Liver (tissue), 10 donors: ENCODE measurements at places on chromosomes 6 and 20. TPM values are rescaled to one million over a fixed set of nuclear protein-coding genes. Genes with fewer than 3 reads are reported as not detected.

DNA sequence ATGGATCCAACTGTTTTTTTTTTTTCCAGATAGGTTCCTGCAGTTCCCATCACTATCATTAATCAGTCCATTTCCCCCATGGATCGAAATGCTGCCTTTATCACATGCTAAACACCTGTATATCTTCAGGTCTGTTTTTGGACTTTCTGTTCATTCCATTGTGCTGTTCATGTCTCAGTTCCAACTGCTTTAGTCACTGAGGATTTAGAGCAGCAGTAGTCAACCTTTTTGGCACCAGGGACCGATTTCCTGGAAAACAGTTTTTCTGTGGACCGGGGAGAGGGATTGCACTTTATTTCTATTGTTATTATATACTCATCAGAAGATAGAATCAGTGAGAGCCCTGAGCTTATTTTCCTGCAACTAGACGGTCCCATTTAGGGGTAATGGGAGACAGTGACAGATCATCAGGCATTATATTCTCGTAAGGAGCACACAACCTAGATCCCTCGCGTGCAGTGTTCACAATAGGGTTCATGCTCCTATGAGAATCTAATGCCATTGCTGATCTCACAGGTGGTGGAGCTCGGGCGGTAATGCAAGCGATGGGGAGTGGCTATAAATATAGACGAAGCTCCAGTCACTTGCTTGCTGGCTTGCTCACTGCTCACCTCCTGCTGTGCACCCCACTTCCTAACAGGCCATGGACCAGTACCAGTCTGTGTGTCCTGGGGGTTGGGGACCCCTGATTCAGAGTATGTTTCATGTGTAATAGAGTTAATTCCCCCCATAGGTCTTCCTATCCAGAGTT, 46.0 kb downstream of the CAP2 start:
- H3K27me3 ChIP-seq, result no peaks in the 10 kb centered on the region
- H3K4me1 ChIP-seq, result no peaks in the 10 kb centered on the region
- no peak for DNase-seq
- no peaks in the 10 kb centered on the region for H3K36me3 ChIP-seq

DNA sequence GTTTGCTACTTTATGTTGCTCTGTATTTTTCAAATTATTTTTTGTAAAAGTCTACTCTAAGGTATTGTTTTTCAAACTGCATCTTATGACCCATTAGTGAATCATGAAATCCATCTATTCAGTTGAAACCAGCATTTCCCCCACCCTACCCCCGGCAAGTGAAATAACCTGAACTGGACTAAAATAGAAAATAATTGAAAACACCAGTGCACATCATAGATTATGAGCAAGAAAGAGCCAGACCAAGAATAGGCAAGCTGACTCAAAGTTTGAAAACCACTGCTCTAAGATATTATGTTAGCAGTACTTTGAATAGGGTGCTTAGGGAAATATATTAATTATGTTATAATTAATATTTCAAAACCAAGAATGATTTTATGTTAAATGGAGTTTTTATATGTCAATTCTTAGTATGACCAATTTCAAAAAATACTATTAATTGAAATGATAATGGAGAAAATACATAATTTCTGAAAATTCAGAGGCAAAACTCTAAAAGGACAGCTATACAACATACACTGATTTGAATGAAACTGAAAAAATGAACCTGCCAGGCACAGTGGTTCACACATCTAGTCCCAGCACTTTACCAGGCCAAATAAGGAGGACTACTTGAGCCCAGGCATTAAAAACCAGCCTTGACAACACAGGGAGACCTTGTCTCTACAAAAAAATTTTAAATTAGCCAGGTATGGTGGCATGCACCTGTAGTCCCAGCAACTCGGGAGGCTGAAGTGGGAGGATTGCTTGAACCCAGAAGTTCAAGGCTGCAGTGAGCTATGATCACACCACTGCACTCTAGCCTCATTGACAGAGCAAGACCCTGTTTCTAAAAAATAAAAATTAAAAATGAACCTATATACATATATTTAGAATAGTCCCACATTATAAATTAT, 112.0 kb downstream of the CDK19 start:
- H3K27ac ChIP-seq, result peak overlapping the region; percentile 15
- no peaks in the 10 kb centered on the region for H3K27me3 ChIP-seq
- peaks cover 18% of the 10 kb centered on the region for H3K4me1 ChIP-seq
- H3K4me3 ChIP-seq, result no peak overlapping the region
- DNase-seq, result no peak

GRCh38 chr6:98782772-98783171, 51.6 kb upstream of the POU3F2 start:
- H3K27me3 ChIP-seq, result peaks cover 6% of the 10 kb centered on the region
- H3K4me1 ChIP-seq, result peaks cover 4% of the 10 kb centered on the region
- no peak for DNase-seq
- no peaks in the 10 kb centered on the region for H3K36me3 ChIP-seq
- H3K27ac ChIP-seq, result no peak overlapping the region

GRCh38 chr20:38012332-38012731, 20.9 kb downstream of the TTI1 start:
- DNase-seq, result no peak
- H3K27ac ChIP-seq, result no peak overlapping the region
- H3K36me3 ChIP-seq, result peaks cover 34% of the 10 kb centered on the region

- H3K27ac ChIP-seq, result no peak overlapping the region
- H3K4me1 ChIP-seq, result peaks cover 14% of the 10 kb centered on the region
- no peak for DNase-seq
- no peak overlapping the region for H3K4me3 ChIP-seq
- no peaks in the 10 kb centered on the region for H3K27me3 ChIP-seq
These were observed 16.5 kb downstream of the GTF2H5 start for GRCh38 chr6:158184608-158185007.

- H3K27me3 ChIP-seq, result no peaks in the 10 kb centered on the region
- peak overlapping the region; percentile 91 for H3K27ac ChIP-seq
- peaks cover 7% of the 10 kb centered on the region for H3K4me1 ChIP-seq
These were observed 186.8 kb downstream of the ARID1B start for GRCh38 chr6:156963712-156964700.

DNA sequence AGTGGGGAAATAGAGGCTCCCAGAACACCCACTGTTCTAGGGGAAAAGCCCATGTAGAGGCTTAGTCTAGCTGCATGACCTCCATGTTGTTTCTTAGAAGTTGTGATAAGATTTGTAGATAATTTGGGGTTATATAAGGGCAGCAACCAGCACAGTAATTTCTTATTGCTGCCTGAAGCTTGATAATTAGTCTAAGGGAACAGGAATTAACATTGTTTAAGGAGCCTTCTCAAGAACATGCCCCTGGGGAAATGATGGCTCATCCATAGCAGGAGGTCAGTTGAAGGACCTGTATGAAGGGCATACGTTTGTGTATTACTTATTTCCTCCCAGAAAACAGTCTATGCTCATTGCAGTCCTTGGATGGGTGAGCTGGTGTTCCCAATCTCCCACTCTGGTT, 170.7 kb upstream of the SCGN start:
- no peaks in the 10 kb centered on the region for H3K36me3 ChIP-seq
- H3K27me3 ChIP-seq, result no peaks in the 10 kb centered on the region
- H3K4me3 ChIP-seq, result no peak overlapping the region
- H3K4me1 ChIP-seq, result no peaks in the 10 kb centered on the region
- H3K27ac ChIP-seq, result no peak overlapping the region

- DNase-seq, result no peak
- no peaks in the 10 kb centered on the region for H3K4me1 ChIP-seq
- H3K27me3 ChIP-seq, result no peaks in the 10 kb centered on the region
- H3K4me3 ChIP-seq, result no peak overlapping the region
- no peak overlapping the region for H3K27ac ChIP-seq
- no peaks in the 10 kb centered on the region for H3K36me3 ChIP-seq
These were observed 152.3 kb upstream of the BEND6 start for GRCh38 chr6:56802584-56802983.

GRCh38 chr20:59735917-59736316, 131.6 kb downstream of the PHACTR3 start:
- DNase-seq, result no peak
- H3K4me3 ChIP-seq, result no peak overlapping the region
- no peaks in the 10 kb centered on the region for H3K4me1 ChIP-seq
- no peaks in the 10 kb centered on the region for H3K27me3 ChIP-seq

GRCh38 chr6:154001494-154002285, 37.4 kb upstream of the OPRM1 start:
- no peaks in the 10 kb centered on the region for H3K36me3 ChIP-seq
- no peak overlapping the region for H3K4me3 ChIP-seq
- H3K27me3 ChIP-seq, result no peaks in the 10 kb centered on the region
- H3K27ac ChIP-seq, result no peak overlapping the region
- no peak for DNase-seq
- H3K4me1 ChIP-seq, result no peaks in the 10 kb centered on the region

GRCh38 chr6:133223452-133224029, 17.6 kb upstream of the EYA4 start:
- H3K36me3 ChIP-seq, result no peaks in the 10 kb centered on the region
- DNase-seq, result no peak
- no peaks in the 10 kb centered on the region for H3K27me3 ChIP-seq
- no peak overlapping the region for H3K27ac ChIP-seq

DNA sequence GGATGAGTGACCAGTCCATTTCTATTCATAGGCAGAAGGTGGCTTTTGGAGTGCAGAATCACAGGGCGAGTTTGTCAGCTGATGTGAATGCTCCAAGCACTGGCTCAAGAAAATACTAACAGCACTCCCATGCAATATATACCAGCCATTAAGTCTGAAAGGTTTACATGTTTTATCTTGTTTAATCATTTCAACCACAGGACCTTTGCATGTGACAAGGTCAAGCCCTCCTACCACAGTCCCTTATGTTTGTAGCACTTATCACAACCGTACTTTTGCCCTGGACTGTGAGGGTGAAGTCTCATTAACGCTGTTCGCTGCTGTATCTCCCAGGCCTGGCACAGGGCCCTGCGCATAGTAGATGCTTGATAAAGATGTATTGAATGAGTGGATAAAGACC, 99.3 kb upstream of the PMEPA1 start:
- H3K27ac ChIP-seq, result no peak overlapping the region
- no peak for DNase-seq
- no peaks in the 10 kb centered on the region for H3K36me3 ChIP-seq
- H3K4me3 ChIP-seq, result no peak overlapping the region

DNA sequence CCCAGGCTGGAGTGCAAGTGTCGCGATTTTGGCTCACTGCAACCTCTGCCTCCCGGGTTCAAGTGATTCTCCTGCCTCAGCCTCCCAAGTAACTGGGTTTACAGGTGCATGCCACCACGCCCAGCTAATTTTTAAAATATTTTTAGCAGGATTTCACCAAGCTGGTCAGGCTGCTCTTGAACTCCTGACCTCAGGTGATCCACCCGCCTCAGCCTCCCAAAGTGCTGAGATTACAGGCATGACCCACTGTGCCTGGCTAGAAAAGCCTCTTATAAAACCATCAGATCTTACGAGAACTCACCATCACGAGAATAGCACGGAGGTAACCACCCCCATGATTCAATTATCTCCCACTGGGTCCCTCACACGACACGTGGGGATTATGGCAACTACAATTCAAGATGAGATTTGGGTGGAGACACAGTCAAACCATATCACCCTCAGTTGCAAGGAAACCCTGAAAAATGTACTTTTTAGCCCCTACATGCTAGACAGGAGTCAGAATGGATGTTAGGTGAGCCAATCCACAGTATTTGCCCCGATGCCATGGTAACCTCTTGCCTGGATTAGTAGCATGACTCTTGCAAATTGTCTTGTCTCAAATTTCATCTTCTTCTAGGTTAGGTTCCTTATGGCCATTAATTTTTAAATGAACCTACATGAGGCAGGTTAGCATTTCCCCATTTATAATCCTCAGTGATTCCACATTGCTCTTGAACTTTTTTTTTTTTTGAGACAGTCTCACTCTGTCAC, 17.1 kb upstream of the SASH1 start:
- H3K4me3 ChIP-seq, result no peak overlapping the region
- H3K27ac ChIP-seq, result no peak overlapping the region
- no peaks in the 10 kb centered on the region for H3K36me3 ChIP-seq
- H3K4me1 ChIP-seq, result no peaks in the 10 kb centered on the region
- no peak for DNase-seq

DNA sequence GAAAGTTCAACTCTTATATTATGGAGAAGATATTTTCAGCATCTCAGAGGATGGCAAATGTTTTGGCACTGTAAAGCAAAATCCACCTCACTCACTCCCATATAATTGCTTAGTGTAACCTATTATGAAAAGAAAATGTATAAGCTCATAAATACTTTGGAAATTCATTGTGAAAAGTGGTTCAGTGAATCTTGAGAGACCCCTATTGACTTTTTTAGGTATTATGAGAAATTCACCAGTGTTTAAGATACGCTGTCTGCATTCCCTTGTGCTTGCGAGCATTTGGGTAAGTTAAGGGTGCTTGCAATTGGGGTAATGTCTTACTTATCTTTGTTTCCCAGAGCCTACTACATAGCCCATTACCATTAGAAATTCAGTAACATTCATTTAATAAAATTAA, 66.3 kb upstream of the BMP5 start:
- no peaks in the 10 kb centered on the region for H3K27me3 ChIP-seq
- H3K36me3 ChIP-seq, result no peaks in the 10 kb centered on the region
- H3K4me3 ChIP-seq, result no peak overlapping the region
- no peaks in the 10 kb centered on the region for H3K4me1 ChIP-seq
- no peak for DNase-seq
- no peak overlapping the region for H3K27ac ChIP-seq

- H3K27me3 ChIP-seq, result peaks cover 6% of the 10 kb centered on the region
- no peaks in the 10 kb centered on the region for H3K36me3 ChIP-seq
- DNase-seq, result no peak
- no peak overlapping the region for H3K27ac ChIP-seq
- H3K4me1 ChIP-seq, result no peaks in the 10 kb centered on the region
These were observed 61.7 kb downstream of the CD40 start for GRCh38 chr20:46179862-46180261.

- no peak overlapping the region for H3K27ac ChIP-seq
- H3K27me3 ChIP-seq, result no peaks in the 10 kb centered on the region
- H3K4me1 ChIP-seq, result no peaks in the 10 kb centered on the region
- no peak overlapping the region for H3K4me3 ChIP-seq
These were observed 59.6 kb upstream of the ESR1 start for GRCh38 chr6:151747896-151748295.

GRCh38 chr6:28742668-28743270, 181.0 kb downstream of the TRIM27 start:
- H3K4me1 ChIP-seq, result no peaks in the 10 kb centered on the region
- peaks cover 2% of the 10 kb centered on the region for H3K27me3 ChIP-seq
- H3K27ac ChIP-seq, result no peak overlapping the region

GRCh38 chr6:134564705-134565104, 246.8 kb upstream of the SGK1 start:
- H3K4me1 ChIP-seq, result no peaks in the 10 kb centered on the region
- H3K27ac ChIP-seq, result no peak overlapping the region
- no peak overlapping the region for H3K4me3 ChIP-seq
- no peak for DNase-seq
- no peaks in the 10 kb centered on the region for H3K27me3 ChIP-seq

The TFAP2D gene
- not detected for total RNA-seq

The GPLD1 gene
- total RNA-seq, result 62.0 TPM

The RIPOR3 gene
- 90.3 TPM for total RNA-seq

The FOXA2 gene
- total RNA-seq, result 10.6 TPM

The RBM12 gene
- 20.0 TPM for total RNA-seq
